ENCODE measurements at places on chromosomes 2 and 18. TPM values are rescaled to one million over a fixed set of nuclear protein-coding genes. Genes with fewer than 3 reads are reported as not detected.

DNA sequence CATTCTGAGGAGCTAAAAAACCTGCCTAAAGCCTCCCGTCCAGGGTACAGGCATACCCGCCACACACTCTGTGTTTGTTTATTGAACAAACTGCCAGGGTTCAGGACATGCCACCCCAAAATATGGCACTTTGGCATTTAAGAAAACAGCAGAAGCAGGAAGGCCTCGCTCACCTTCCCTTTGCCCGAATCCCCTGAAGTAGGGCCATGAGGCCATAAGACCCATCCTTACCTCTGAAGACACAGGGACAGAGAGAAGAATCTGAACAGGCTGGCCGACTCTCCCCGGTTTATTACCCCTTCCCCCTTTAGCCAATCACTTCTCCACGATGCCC is 1.7 kb upstream of the NEURL3 start:
- H3K27ac ChIP-seq = no peak overlapping the region
- no peaks in the 10 kb centered on the region for H3K36me3 ChIP-seq
- DNase-seq = no peak
- peaks cover 16% of the 10 kb centered on the region for H3K4me1 ChIP-seq
- no peaks in the 10 kb centered on the region for H3K27me3 ChIP-seq

GRCh38 chr18:48292229-48292628 is 117.0 kb downstream of the ZBTB7C start:
- H3K4me1 ChIP-seq = no peaks in the 10 kb centered on the region
- H3K27me3 ChIP-seq = no peaks in the 10 kb centered on the region
- no peak overlapping the region for H3K27ac ChIP-seq

- no peak overlapping the region for H3K27ac ChIP-seq
- no peaks in the 10 kb centered on the region for H3K36me3 ChIP-seq
- no peaks in the 10 kb centered on the region for H3K4me1 ChIP-seq
- no peak for DNase-seq
- H3K4me3 ChIP-seq = no peak overlapping the region
These were observed 78.2 kb downstream of the TCF4 start for GRCh38 chr18:55509631-55510324.

GRCh38 chr2:10993001-10993481 is 81.3 kb downstream of the KCNF1 start:
- H3K4me3 ChIP-seq = no peak overlapping the region
- DNase-seq = no peak
- H3K27ac ChIP-seq = no peak overlapping the region

DNA sequence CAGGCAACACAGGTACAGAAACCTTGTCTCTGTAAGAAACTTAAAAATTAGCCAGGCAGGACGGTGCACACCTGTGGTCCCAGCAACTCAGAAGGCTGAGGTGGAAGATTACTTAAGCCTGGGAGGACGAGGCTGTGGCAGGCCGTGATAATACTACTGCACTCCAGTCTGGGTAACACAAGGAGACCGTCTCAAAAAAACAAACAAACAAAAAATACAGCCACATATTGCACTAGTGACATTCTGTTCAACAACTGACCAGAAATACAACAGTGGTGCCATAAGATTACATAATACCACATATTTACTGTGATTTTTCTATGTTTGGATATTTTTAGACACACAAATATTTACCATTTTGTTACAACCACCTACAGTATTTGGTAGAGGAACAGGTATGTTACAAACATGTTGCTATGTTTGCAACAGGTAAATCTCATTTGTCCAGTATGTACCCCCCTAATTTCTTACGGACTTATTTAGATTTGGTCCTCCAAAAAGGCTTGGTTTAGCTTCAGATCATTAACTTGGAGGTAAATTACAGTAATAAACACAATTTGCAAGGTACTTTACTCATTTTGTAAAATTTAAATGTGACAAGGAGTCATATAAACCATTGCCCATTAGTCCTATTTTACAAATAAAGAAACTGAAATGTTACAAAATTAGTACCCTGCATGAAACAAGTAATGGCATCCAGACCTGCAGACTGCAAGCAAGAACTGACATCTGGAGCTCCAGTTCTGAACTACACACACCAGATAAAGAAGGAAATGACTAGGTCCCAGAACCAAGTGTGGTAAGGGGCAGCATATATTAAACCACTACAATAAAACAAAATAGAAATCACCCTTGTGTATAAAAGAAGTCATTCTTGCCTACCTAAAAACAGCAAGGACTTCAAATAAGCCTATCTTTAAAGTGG is 36.8 kb downstream of the TRIP12 start:
- H3K36me3 ChIP-seq = peaks cover 4% of the 10 kb centered on the region
- H3K4me3 ChIP-seq = no peak overlapping the region
- H3K4me1 ChIP-seq = peaks cover 19% of the 10 kb centered on the region
- H3K27ac ChIP-seq = no peak overlapping the region
- DNase-seq = no peak

- H3K4me3 ChIP-seq = no peak overlapping the region
- peaks cover 56% of the 10 kb centered on the region for H3K4me1 ChIP-seq
- H3K36me3 ChIP-seq = no peaks in the 10 kb centered on the region
- DNase-seq = no peak
- no peaks in the 10 kb centered on the region for H3K27me3 ChIP-seq
These were observed 3.7 kb upstream of the ATG16L1 start for GRCh38 chr2:233247744-233248143.

GRCh38 chr2:24840962-24841945 is 48.0 kb downstream of the CENPO start:
- no peaks in the 10 kb centered on the region for H3K27me3 ChIP-seq
- no peaks in the 10 kb centered on the region for H3K36me3 ChIP-seq
- no peak overlapping the region for H3K27ac ChIP-seq
- no peak for DNase-seq

GRCh38 chr2:54966165-54966832 is 84.0 kb downstream of the RTN4 start:
- no peak overlapping the region for H3K4me3 ChIP-seq
- H3K27ac ChIP-seq = no peak overlapping the region
- no peaks in the 10 kb centered on the region for H3K36me3 ChIP-seq
- no peak for DNase-seq
- H3K4me1 ChIP-seq = peaks cover 37% of the 10 kb centered on the region

GRCh38 chr2:236943068-236943467 is 142.6 kb upstream of the COPS8 start:
- no peaks in the 10 kb centered on the region for H3K27me3 ChIP-seq
- H3K36me3 ChIP-seq = no peaks in the 10 kb centered on the region
- no peaks in the 10 kb centered on the region for H3K4me1 ChIP-seq

GRCh38 chr2:208142240-208142924 is 3.6 kb downstream of the CRYGB start:
- no peaks in the 10 kb centered on the region for H3K36me3 ChIP-seq
- DNase-seq = no peak
- no peaks in the 10 kb centered on the region for H3K27me3 ChIP-seq
- H3K4me1 ChIP-seq = no peaks in the 10 kb centered on the region

DNA sequence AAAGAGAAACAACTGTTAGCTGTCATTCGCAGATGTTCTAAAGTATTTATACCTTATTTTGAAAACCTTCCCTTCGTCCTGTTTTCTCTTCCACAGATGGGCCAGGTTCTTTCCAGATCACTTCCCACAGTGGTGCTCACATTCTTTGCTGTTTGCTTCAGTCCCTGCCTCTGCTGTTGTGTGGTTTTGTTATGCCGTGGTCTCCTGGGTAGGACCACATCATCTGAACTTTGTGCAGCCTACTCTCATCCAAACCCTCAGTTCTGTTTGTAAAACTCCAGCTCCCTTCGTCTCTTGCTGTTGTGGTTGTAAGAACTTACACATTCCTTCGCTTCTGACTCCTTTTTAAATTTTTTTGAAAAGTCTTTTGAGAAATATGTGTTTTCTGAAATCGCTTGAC is 38.1 kb downstream of the ZNF236 start:
- H3K36me3 ChIP-seq = peaks cover 22% of the 10 kb centered on the region
- H3K27me3 ChIP-seq = no peaks in the 10 kb centered on the region
- no peak overlapping the region for H3K4me3 ChIP-seq
- no peak overlapping the region for H3K27ac ChIP-seq
- DNase-seq = no peak

PLA2R1 gene
- total RNA-seq = not detected

CDCA7 gene
- 2.0 TPM for total RNA-seq

SERPINB13 gene
- not detected for total RNA-seq

NYAP2 gene
- 0.06 TPM for total RNA-seq

INHBB gene
- total RNA-seq = not detected

PSMA8 gene
- 0.75 TPM for total RNA-seq

DSG4 gene
- not detected for total RNA-seq

ALK gene
- not detected for total RNA-seq

HOXD13 gene
- total RNA-seq = not detected
